Endothelial cell of umbilical vein (primary cell): ENCODE measurements at places on chromosomes 1 and 21. TPM values are rescaled to one million over a fixed set of nuclear protein-coding genes. Genes with fewer than 3 reads are reported as not detected.

The DNAI4 gene
- total RNA-seq = 3.3 and 4.8 TPM in 2 replicates

The MR1 gene
- total RNA-seq = 1.1 and 1.3 TPM in 2 replicates

The SLC35F3 gene
- total RNA-seq = not detected in 2 replicates

The VCAM1 gene
- total RNA-seq = 1.7 and 2.3 TPM in 2 replicates

The KLHDC8A gene
- total RNA-seq = not detected in 2 replicates

The PRAMEF5 gene
- not detected in 2 replicates for total RNA-seq

The NEXN gene
- total RNA-seq = 11.7 and 14.2 TPM in 2 replicates

The AMPD1 gene
- total RNA-seq = not detected in 2 replicates

The URB2 gene
- total RNA-seq = 12.4 and 12.7 TPM in 2 replicates

The ALDH9A1 gene
- 41.4 and 47.4 TPM in 2 replicates for total RNA-seq

The KDF1 gene
- total RNA-seq = not detected in 2 replicates

The LCE1C gene
- total RNA-seq = not detected in 2 replicates

The ACTN2 gene
- 0.28 and 0.55 TPM in 2 replicates for total RNA-seq

The RCSD1 gene
- total RNA-seq = 0.28 and 1.00 TPM in 2 replicates

The C21orf91 gene
- 4.2 and 5.4 TPM in 2 replicates for total RNA-seq

The OLIG2 gene
- not detected in 2 replicates for total RNA-seq

The OR2L8 gene
- not detected in 2 replicates for total RNA-seq

The SMG7 gene
- 42.1 and 47.1 TPM in 2 replicates for total RNA-seq

The RAB42 gene
- total RNA-seq = 1.2 and 2.0 TPM in 2 replicates

The WLS gene
- 163 and 199 TPM in 2 replicates for total RNA-seq

The TAL1 gene
- 50.2 and 52.4 TPM in 2 replicates for total RNA-seq

The NCAM2 gene
- 0.27 and 1.4 TPM in 2 replicates for total RNA-seq

The MTMR11 gene
- total RNA-seq = 7.8 and 11.2 TPM in 2 replicates

The CFAP107 gene
- not detected in 2 replicates for total RNA-seq

The CYP4X1 gene
- total RNA-seq = 2.3 and 3.7 TPM in 2 replicates

The ZBTB8B gene
- 0.02 TPM in 1 of 2 replicates, not detected in the other for total RNA-seq

The PTPN7 gene
- 0.86 and 1.9 TPM in 2 replicates for total RNA-seq

The CD1B gene
- total RNA-seq = not detected in 2 replicates

The FCGR3A gene
- total RNA-seq = not detected in 2 replicates

The GNG12 gene
- total RNA-seq = 145 and 152 TPM in 2 replicates

The FAM3B gene
- not detected in 2 replicates for total RNA-seq

The OR2L13 gene
- not detected in 2 replicates for total RNA-seq

The LORICRIN gene
- total RNA-seq = not detected in 2 replicates

The TMOD4 gene
- total RNA-seq = 1.4 TPM in 2 replicates
